Spinal cord (tissue), 10 donors: ENCODE measurements at places on chromosomes 3 and 15. TPM values are rescaled to one million over a fixed set of nuclear protein-coding genes. Genes with fewer than 3 reads are reported as not detected.

DNA sequence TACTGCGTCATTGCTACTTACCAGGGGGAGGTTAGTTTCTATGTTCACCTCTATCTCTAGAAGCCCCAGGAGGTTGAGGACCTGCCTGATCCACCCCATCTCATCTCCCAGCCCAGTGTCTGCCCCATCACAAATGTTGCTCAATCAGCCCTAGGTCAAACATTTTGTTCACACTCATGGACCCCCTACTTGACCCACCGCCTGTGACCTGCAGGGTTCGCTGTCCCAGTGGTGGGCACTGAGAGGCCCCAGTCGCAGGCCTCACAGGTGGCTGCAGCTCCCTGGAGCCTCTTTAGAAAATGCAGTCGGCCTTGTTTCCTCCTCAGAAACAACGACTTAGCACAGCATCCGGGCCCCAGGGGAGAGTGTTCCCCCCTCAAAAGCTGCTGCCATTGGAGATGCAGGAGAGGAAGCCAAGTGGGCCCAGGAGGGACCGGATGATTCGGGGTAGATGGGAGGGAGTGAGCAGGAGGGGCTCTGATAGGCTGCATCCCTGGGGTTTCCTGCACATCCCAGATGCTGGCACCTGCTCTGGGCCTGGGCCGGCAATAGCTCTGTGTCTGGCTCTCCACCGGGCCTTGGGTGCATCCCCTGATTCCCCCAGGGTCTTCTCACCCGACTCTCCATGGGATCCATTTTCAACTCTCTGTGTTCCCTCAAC is 18.4 kb upstream of the INSYN1 start:
- peak; percentile 66 for DNase-seq
- H3K27ac ChIP-seq = no peak overlapping the region
- H3K27me3 ChIP-seq = no peaks in the 10 kb centered on the region

GRCh38 chr3:15064299-15064834 is 748 bp downstream of the MRPS25 start:
- H3K36me3 ChIP-seq = peaks cover 12% of the 10 kb centered on the region
- H3K27me3 ChIP-seq = no peaks in the 10 kb centered on the region
- H3K4me3 ChIP-seq = peak overlapping the region; percentile 92
- H3K4me1 ChIP-seq = peaks cover 17% of the 10 kb centered on the region

- no peaks in the 10 kb centered on the region for H3K27me3 ChIP-seq
- no peaks in the 10 kb centered on the region for H3K4me1 ChIP-seq
- no peak overlapping the region for H3K4me3 ChIP-seq
- no peaks in the 10 kb centered on the region for H3K36me3 ChIP-seq
- no peak for DNase-seq
These were observed 998.6 kb upstream of the CFAP20DC start for GRCh38 chr3:60048447-60048848.

DNA sequence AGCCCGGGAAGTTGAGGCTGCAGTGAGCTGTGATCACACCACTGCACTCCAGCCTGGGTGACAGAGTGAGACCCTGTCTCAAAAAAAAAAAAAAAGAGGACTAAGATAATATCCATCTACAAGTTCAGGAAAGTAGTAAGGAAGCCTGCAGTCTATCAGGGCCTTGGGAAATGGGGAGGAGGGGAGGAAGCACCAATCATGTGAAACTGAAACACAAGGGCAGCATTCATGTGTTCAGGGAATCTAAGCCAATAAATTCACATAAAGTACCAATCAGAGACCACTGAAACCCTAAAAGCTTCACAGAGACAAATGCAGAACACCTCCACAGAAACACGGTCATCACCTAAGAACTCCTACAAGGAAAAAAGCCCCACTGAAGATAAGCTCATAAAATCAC is 22.9 kb upstream of the HHATL start:
- peaks cover 17% of the 10 kb centered on the region for H3K4me1 ChIP-seq
- H3K27me3 ChIP-seq = no peaks in the 10 kb centered on the region
- no peak overlapping the region for H3K27ac ChIP-seq
- no peaks in the 10 kb centered on the region for H3K36me3 ChIP-seq
- DNase-seq = no peak

DNA sequence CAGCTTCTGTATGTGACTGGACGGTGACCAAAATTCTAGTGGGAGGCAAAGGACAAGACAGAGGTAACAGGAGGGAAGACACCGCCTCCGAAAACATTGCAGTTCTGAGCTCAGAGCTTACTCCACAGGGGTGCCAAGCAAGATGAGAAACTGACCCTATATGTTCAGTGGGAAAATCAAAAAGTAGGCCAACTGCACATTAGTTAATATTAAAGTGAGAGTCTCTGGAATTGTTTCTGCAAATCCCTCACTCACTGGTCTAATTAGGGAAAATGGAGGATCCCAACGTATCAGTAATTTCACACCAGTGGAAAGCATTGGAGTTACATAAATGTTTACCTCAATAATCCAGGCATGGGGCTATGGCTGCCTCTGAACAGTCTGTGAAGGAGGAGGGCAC is 313.3 kb upstream of the KCNH8 start:
- no peaks in the 10 kb centered on the region for H3K4me1 ChIP-seq
- no peak overlapping the region for H3K4me3 ChIP-seq
- no peaks in the 10 kb centered on the region for H3K27me3 ChIP-seq
- DNase-seq = peak; percentile 61
- no peaks in the 10 kb centered on the region for H3K36me3 ChIP-seq

DNA sequence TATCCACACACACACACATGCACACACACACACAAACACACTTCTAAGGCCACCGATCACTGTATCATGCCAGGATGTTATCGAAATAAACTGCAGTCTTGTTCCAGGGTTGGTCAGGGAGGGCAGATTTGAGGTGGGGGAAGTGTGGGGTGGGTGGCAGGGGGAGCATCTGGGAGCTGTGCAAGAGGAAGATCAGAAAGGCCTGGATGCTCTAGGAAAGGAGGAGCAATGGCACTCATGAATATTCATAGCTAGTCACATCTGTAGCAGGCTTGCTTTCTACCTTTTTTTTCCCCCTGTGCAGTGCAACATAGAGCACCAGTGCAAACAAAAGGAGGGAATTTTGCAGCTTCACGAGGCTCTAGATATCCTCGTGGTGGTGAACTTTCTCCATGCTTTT is 84.9 kb downstream of the MEIS2 start:
- DNase-seq = no peak
- H3K4me3 ChIP-seq = no peak overlapping the region
- H3K27ac ChIP-seq = peak overlapping the region; percentile 84
- peaks cover 21% of the 10 kb centered on the region for H3K4me1 ChIP-seq
- H3K36me3 ChIP-seq = peaks cover 1% of the 10 kb centered on the region

DNA sequence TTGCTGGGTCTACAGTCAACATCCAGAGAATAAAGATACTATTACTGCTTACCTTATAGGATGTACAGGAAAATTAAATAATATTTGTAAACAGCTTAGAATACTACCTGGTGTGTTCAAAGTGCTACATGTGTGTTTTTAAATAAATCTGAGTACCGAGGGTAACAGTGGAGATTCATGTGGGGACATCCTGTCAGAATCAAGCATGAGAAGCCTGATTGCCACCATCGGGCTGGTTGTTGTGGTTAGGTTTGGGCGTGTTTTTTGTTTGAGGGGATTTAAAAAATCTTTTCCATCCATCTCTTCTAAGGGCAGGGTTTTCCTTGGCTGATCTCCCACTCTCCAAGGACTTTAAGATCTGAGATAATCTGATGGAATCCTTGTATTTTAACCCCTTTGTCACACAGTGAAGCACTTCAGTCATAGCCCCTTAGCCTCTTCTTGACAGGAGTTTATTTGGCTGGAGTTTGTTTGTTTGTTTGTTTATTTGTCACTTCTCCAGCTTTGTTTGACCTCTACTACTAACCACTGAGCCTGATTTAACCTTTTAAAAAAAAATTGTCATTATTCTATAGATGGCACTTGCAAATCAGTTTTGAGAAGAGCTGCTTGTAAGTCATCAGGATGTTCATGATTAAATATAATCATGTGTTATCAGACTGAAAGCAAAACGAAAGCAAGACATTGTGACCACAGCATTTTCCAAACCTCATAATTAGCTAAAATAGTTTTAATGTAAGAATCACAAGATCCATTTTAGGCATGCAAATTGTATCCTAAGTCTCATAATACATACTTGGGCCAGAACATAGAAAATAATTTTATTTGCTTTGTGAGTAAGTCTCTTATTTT is 72.8 kb upstream of the RARB start:
- no peaks in the 10 kb centered on the region for H3K27me3 ChIP-seq
- H3K4me3 ChIP-seq = no peak overlapping the region
- no peaks in the 10 kb centered on the region for H3K36me3 ChIP-seq
- DNase-seq = no peak
- H3K27ac ChIP-seq = no peak overlapping the region

GRCh38 chr3:73207946-73208440 is 146.5 kb downstream of the EBLN2 start:
- H3K27me3 ChIP-seq = no peaks in the 10 kb centered on the region
- H3K27ac ChIP-seq = no peak overlapping the region
- H3K4me3 ChIP-seq = no peak overlapping the region
- DNase-seq = no peak

DNA sequence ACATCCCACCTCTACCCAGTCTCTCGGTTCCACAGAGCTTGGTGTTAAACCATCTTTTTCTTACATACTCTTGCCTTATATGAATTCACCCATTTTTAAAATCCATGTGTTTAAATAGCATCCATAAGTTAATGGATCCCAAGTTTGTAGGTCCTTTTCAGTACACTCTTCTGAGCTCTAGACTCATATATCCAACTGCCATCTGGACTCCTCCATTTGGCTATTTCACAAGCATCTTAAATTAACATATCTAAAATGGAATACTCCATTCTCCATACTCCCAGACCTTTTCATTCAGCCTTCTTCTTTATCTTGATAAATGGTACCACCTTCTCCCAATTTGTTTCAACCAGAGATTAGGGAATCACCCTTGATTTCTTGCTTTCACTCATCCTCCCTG is 113.4 kb downstream of the CHST2 start:
- no peaks in the 10 kb centered on the region for H3K4me1 ChIP-seq
- H3K27ac ChIP-seq = no peak overlapping the region
- no peaks in the 10 kb centered on the region for H3K27me3 ChIP-seq
- H3K36me3 ChIP-seq = no peaks in the 10 kb centered on the region
- no peak for DNase-seq

GRCh38 chr3:186209810-186210752 is 101.2 kb upstream of the ETV5 start:
- peaks cover 3% of the 10 kb centered on the region for H3K36me3 ChIP-seq
- no peaks in the 10 kb centered on the region for H3K27me3 ChIP-seq
- no peak for DNase-seq
- H3K4me1 ChIP-seq = peaks cover 27% of the 10 kb centered on the region
- H3K4me3 ChIP-seq = no peak overlapping the region

- H3K36me3 ChIP-seq = no peaks in the 10 kb centered on the region
- no peaks in the 10 kb centered on the region for H3K27me3 ChIP-seq
- no peak overlapping the region for H3K4me3 ChIP-seq
- no peak overlapping the region for H3K27ac ChIP-seq
- peak; percentile 83 for DNase-seq
These were observed 94.0 kb upstream of the LRRN1 start for GRCh38 chr3:3705090-3705775.

- H3K27me3 ChIP-seq = no peaks in the 10 kb centered on the region
- H3K36me3 ChIP-seq = no peaks in the 10 kb centered on the region
- no peak for DNase-seq
- no peaks in the 10 kb centered on the region for H3K4me1 ChIP-seq
- no peak overlapping the region for H3K4me3 ChIP-seq
These were observed 167.3 kb upstream of the SGO1 start for GRCh38 chr3:20353286-20353685.

DNA sequence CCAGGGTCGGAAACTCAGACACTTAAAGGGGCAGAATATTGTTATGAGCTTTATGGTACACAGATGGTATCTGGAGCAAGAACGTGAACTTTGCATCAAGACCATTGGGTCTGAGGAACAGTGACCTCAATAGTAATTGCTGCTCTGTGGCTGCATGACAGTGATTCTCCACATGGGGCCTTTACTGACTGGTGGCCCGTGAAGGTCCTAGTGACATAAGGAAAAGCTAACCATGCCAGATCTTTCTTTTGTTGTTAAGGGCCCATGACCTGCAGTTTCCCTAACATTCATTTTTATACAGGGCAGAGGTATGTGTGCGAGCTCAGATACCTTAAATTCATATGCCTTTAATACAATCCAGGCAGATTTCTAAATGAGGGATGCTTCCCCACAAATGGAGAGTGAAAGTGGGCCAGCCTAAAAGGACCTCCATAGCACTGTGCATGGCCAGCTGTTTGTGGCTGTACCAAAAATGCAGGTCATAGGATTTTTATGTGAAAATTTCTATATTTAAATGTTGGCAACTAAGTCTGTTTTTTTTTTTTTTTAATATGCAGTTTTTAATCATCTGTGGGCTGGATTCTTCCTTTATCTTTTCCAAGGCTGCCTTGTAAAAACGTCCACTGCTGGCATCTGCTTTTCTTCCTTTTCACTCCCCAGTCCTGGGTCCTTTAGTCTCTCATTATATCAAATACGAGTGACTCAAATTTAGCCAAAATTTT is 188.0 kb upstream of the IL12A start:
- H3K36me3 ChIP-seq = no peaks in the 10 kb centered on the region
- no peak overlapping the region for H3K4me3 ChIP-seq
- H3K4me1 ChIP-seq = no peaks in the 10 kb centered on the region
- H3K27me3 ChIP-seq = no peaks in the 10 kb centered on the region
- H3K27ac ChIP-seq = no peak overlapping the region

GRCh38 chr3:33908250-33908851 is 109.9 kb downstream of the PDCD6IP start:
- DNase-seq = no peak
- no peaks in the 10 kb centered on the region for H3K27me3 ChIP-seq
- no peaks in the 10 kb centered on the region for H3K4me1 ChIP-seq
- no peaks in the 10 kb centered on the region for H3K36me3 ChIP-seq
- no peak overlapping the region for H3K27ac ChIP-seq

GRCh38 chr15:63582718-63583426 is 14.3 kb upstream of the FBXL22 start:
- peaks cover 8% of the 10 kb centered on the region for H3K36me3 ChIP-seq
- no peak for DNase-seq
- no peaks in the 10 kb centered on the region for H3K27me3 ChIP-seq
- no peaks in the 10 kb centered on the region for H3K4me1 ChIP-seq

CSPG5 gene
- total RNA-seq = 78.2 TPM

TRPM1 gene
- total RNA-seq = 0.10 TPM

CFAP100 gene
- total RNA-seq = 16.6 TPM

PRKAR2A gene
- 29.2 TPM for total RNA-seq

XCR1 gene
- total RNA-seq = not detected
